Right forelimb (tissue), 1 donor: ENCODE measurements at places on chromosomes 16 and 17.

DNA sequence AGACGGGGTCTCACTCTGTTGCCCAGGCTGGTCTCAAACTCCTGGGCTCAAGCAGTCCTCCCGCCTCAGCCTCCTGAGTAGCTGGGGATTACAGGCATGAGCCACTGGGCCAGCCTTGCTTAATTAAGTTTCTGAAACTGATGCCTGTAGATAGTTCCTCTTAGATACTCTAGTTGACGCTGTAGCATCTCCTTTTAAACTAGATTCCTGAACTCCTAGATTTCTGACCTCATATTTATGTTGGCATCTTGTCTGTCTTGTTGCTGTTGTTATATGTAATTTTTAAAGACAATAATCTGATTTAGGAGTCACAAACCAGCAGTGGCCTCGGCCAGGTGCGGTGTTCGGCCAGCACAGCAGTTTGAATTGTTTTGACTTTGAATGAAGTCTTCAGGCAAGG, 37.5 kb downstream of the DHRS7B start:
- DNase-seq = no peak

- DNase-seq = no peak
These were observed 6.3 kb upstream of the SLC38A8 start for GRCh38 chr16:84048871-84049270.

- no peak for DNase-seq
These were observed 74.0 kb upstream of the GNG13 start for GRCh38 chr16:874366-875181.

DNA sequence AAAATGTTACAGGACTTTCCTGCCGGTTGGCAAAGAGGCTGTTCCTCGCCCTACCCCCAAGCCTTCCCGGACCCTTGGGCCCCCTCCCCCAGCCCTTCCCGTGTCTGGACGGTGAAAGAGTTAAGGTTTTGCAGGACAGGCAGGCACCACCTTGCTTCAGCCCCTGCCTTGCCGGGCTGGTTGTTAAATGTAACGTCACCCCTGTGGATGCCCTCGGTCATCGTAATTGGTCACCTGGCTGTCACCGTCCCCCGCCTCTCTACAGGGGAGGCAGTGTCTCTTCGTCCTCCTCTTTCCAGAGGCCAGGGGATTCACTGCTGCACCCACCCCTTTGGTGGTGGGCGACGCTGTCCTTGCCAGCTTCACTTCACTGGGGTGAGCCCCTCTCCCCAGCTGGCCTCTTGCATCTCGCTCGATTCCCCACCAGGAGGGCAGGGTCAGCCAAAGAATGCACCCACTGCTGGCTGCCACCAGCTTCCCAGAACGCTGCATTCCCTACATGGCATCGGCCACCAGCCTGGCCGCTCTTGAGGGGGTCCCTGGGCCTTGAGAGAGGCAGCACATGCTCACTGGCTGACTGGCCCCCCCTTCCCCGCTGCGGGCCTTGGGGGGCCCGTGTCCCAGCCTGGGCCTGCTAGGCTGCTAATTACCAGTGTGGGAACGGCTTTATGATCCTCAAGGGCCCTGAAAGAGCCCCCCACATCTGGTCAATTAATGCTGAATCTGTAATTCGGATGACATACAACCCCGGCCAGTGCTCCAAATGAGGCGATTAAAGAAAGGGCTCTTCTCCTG, 25.2 kb upstream of the GSE1 start:
- DNase-seq = no peak

GRCh38 chr17:80032614-80033171, 3.0 kb downstream of the TBC1D16 start:
- no peak for DNase-seq

DNA sequence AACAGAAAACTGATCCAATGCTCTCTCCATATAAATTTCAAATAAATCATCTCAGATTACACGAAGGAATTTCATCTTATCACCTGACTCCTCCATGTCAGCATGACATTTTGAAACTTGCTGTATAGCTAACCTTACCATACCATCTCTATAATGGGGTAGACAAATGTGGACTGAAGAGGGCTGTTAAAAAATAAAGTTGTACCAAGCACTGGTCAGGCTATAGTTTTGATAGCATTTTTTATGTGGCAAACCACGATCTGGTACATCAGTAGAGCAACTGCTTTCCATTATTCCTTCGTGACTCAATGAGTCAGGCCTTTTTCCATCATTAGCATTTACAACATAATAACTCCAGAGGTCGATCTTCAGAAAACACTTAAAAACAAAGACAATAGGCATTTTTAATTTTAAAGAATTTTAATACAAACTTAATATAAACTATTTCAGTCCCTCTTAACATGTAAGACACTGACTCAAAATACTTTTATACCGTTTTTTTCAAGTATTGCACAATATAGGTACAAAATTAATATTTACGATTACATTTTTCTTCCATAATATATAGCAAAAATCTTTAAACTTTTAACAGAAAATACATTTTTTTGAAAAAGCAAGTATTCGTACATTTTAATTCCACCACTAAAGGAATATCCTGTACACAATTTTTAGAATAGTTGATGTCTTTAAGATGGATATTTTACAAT, 4.2 kb downstream of the TOB1 start:
- no peak for DNase-seq

DNA sequence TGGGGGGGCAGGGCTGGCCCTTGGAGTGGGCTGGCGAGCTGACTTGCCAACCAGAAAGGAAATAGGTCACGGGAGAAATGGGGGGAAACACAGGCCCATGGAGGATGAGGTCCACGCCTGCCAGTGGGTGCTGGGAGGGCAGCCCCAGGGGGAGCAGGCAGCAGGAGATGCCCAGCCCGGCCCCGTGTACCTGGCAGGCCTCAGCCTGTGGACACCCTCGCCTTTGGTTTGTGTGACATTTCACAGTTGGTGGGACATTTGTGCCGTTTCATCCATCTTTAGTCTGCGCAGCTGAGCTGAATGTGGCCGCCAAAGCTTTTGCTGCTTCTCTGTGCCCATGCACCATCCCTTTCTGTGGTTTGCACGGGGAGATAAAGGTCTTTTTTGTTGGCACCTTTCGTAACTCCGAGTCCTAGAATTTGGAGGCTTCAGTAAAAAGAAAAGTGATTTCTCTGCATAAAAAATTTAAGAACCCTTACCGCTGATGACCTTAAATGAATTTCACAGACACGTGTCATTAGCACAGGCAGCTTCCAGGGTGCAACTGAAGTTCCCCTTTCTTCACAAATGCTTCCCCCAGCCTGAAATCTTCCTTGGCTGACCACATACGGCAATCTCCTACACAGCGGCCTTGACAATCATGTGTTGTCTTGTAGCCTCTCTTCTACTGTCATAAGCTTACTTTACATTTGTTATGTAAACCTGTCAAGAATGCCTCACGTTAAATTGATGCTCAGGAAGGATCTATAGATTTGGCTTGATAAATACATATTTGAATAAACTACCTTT, 193.6 kb downstream of the RPTOR start:
- peak; percentile 35 for DNase-seq

- no peak for DNase-seq
These were observed 4.1 kb downstream of the SLFN12 start for GRCh38 chr17:35428229-35428628.

GRCh38 chr17:58605986-58606385, 85.9 kb downstream of the TEX14 start:
- no peak for DNase-seq

- no peak for DNase-seq
These were observed 13.6 kb downstream of the CACNG5 start for GRCh38 chr17:66848496-66848895.

- no peak for DNase-seq
These were observed 56.4 kb downstream of the WWOX start for GRCh38 chr16:78155791-78156345.

DNA sequence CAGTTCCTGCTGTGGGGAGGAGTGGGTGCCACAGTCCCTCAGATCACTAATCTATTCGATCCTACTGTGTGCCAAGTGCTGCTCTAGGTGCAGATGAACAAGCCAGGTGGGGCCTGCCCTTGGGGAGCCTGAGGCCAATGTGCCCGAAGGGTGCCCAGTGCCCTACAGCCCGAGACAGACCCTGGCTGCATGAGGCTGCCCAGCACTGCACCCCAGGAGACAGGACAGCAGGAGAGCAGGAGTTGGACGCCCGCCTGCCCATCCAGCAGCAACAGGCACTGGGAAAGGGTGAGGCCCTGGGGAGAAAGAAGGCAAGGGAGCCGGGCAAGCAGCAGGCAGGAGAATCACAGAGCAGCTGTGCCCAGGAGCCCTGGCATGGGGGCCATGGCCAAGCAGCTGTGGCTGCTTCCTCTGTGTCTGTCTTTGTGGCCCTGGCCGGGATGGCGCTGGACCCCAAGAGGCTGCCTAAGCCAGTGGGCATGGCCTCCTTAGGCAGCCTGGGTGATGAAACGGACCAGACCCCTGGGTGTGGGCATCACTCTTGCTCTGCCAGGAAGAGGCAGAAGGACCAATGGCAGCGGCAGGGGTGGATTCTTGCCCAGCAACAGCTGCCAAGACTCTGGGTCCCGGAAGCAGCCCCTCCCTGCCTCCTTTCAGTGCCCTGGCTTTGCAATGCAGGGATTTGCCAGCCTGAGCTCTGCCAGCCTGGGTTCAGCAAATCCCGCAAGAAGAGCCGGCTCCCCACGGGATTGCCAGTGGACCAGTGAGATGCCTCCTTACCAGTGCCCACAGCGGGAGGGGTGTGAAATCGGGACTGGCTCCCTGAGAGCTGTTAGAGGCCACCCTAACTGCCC, 179.6 kb upstream of the TNRC6C start:
- DNase-seq = peak; percentile 82

DNA sequence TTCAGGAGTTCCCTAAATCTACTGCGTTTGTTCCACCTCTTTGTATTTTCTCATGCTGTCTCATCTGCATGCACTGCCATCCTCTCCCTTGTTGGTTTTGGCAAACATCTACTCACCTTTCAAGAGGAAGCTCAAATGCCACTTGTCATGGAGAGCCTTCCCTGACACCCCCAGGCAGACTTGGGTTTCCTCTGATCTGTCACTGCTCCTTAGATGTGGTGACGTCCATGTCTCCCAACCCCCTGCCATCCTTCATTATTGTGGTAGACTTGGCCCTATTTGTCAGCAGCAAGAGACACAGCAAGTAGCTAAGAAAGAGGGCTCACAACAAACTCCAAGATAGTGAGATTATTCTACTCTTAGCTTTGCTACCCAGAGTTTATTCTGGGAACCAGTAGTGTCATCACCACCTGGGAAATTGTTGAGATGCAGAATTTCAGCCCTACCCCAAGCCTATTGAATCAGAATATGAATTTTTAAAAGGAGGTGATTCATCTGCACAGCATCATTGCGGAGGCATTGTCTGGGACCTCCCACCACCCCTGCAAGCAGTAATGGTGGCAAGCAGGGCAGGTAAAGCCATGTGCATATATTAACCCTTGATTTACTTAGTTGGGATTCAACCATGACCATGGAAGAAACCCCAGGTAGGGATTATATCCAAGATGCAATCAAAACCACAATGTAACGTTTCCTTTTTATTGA, 248.9 kb downstream of the SHISA9 start:
- DNase-seq = no peak

DNA sequence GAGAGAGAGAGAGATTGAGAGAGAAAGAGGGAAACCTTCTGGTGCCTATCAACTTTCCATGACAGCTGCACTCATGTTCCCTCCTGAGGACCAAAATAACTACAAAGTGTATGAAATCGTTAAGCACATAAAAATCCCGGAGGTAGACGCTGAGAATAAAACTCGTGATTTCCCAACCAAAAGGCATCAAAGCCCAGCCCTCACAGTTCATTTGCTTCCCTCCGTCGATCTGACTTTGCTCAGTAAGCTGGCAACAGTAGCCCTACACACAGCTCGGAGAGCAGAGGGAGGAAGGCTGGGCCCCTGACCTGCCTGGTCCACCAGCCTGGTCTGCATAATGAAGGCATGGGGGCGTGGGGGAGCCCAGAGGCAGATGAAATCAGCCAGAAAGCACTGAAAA, 273.9 kb upstream of the ZFHX3 start:
- no peak for DNase-seq

- no peak for DNase-seq
These were observed 259.8 kb upstream of the MON1B start for GRCh38 chr16:76931186-76931585.

- DNase-seq = no peak
These were observed 87.3 kb downstream of the YPEL2 start for GRCh38 chr17:59418732-59419166.

DNA sequence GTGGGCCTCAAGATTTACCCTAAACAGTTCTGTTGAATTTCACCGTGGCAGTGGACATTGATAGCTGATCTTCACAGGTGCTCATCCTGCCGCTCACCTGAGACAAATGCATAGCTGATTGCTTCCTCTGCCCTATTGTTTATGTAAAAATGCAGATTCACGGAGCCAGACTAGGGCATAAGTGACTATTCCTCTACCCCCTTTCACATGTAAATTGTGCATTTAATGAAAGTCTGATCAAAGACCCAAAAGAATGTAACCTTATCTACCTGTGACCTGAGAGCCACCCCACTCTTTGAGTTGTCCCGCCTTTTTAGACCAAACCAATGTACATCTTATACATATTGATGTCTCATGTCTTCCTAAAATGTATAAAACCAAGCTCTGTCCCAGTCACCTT, 312.4 kb upstream of the CDH5 start:
- DNase-seq = no peak

- DNase-seq = no peak
These were observed 3.6 kb downstream of the GSE1 start for GRCh38 chr16:85616607-85617321.

GRCh38 chr16:10849736-10850477, 27.1 kb upstream of the CIITA start:
- DNase-seq = no peak

DNA sequence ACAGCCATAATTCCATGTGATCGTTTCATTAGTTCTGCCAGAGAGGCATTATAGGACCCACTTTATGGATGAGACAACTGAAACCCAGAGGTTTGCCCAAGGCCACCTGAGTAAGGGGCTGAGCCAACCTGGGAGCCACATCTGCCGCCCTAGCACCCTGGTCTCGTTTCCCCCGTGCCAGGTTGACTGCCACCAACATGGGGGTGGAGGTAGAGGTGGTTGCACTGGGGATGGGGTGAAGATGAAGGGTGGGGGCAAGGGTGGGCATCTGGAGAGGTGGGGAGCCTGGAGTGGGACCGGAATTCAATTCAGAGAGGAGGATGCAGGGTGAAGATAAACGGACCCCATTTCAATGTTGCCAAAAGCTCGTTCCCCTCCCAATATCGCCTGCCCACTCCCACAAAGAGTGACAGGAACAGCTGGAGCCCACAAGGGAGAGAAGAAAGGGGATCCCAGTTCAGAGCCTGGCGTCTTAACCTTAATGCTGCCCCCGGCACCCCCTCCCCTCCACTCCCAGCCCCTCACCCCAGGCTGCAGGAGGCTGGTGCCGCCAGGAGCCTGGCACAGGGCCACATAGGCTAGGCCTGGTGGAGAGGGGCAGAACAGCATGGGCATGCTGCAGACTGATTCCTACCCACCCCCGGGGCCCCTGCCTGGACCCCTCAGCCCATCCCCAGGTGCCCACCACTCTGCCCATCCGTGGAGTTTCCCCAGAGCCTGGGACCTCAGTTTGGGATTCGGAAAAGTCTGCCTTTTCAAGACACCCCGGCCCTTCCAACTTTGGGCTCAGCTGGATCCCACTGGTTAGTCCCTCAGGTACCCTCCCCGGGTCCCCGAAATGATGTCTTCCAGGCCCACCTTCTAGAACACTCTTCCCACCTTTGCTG, 29.6 kb downstream of the NGFR start:
- no peak for DNase-seq
